ENCODE measurements at places on chromosomes 7 and 10. TPM values are rescaled to one million over a fixed set of nuclear protein-coding genes. Genes with fewer than 3 reads are reported as not detected.

The SEC61G gene
- 294 TPM for total RNA-seq

The SLC13A1 gene
- total RNA-seq, result not detected

The TAS2R41 gene
- not detected for total RNA-seq

The COL26A1 gene
- 0.30 TPM for total RNA-seq

The LAMB1 gene
- total RNA-seq, result 221 TPM

The NKX6-2 gene
- total RNA-seq, result not detected

The LRRD1 gene
- 0.73 TPM for total RNA-seq

The RAMP3 gene
- 68.5 TPM for total RNA-seq

The ASB4 gene
- total RNA-seq, result not detected

The SLC25A40 gene
- total RNA-seq, result 3.2 TPM

- no peaks in the 10 kb centered on the region for H3K36me3 ChIP-seq
- no peaks in the 10 kb centered on the region for H3K27me3 ChIP-seq
- peak overlapping the region; percentile 62 for H3K4me3 ChIP-seq
- H3K27ac ChIP-seq, result peak overlapping the region; percentile 47
Measured at GRCh38 chr7:29193316-29194205, 1.0 kb upstream of the CHN2 start.

GRCh38 chr7:118306771-118307170, 82.3 kb downstream of the ANKRD7 start:
- H3K27ac ChIP-seq, result no peak overlapping the region
- no peaks in the 10 kb centered on the region for H3K27me3 ChIP-seq
- no peak for DNase-seq
- no peak overlapping the region for H3K4me3 ChIP-seq

- no peak for DNase-seq
- no peaks in the 10 kb centered on the region for H3K4me1 ChIP-seq
- H3K27me3 ChIP-seq, result no peaks in the 10 kb centered on the region
- H3K27ac ChIP-seq, result no peak overlapping the region
Measured at GRCh38 chr10:58517081-58517480, 4.4 kb downstream of the BICC1 start.

DNA sequence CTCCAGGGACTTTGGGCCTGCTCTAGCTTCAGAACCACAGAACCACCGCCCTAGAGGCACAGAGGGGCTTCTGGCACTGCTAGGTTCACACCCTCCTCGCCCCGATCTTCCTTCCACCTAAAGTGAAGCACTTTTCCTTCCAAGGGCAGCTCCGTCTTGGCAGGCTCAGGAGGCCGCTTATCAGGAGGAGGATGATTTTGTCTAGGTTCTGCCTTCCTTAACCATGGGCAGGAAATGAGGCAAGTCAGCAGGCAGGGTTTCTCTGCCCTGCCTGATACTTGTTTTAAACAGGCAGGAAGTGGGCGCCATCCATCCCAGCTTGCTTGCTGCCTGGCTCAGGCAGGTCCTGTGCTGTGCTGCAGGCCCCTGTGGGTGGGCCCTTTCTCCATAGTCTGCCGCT, 8.3 kb upstream of the ATP6V0E2 start:
- H3K27me3 ChIP-seq, result no peaks in the 10 kb centered on the region
- no peaks in the 10 kb centered on the region for H3K4me1 ChIP-seq
- H3K36me3 ChIP-seq, result no peaks in the 10 kb centered on the region
- no peak overlapping the region for H3K4me3 ChIP-seq

DNA sequence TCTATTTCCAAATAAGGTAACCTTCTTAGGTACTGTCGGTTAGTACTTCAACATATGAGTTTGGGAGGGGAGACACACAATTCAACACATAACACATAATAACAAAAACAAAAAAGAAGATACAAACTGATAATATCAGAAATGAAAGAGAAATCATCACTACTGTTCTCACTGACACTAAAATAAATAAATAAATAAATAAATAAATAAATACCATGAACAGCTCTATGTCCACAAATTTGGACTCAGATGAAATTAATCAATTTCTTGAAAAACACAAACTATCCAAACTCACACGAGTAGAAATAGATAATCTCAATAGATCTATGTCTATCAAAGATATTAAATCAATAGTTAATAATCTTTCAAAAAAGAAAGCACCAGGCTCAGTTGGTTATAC, 24.5 kb upstream of the SAMD9L start:
- no peak for DNase-seq
- H3K36me3 ChIP-seq, result no peaks in the 10 kb centered on the region
- no peak overlapping the region for H3K4me3 ChIP-seq
- no peaks in the 10 kb centered on the region for H3K27me3 ChIP-seq

GRCh38 chr7:44681645-44682044, 67.0 kb upstream of the ZMIZ2 start:
- no peak overlapping the region for H3K4me3 ChIP-seq
- DNase-seq, result no peak
- H3K27me3 ChIP-seq, result no peaks in the 10 kb centered on the region
- H3K27ac ChIP-seq, result no peak overlapping the region
- H3K4me1 ChIP-seq, result no peaks in the 10 kb centered on the region

- H3K4me3 ChIP-seq, result no peak overlapping the region
- H3K4me1 ChIP-seq, result no peaks in the 10 kb centered on the region
- no peaks in the 10 kb centered on the region for H3K27me3 ChIP-seq
- no peak overlapping the region for H3K27ac ChIP-seq
- no peak for DNase-seq
- H3K36me3 ChIP-seq, result no peaks in the 10 kb centered on the region
Measured at GRCh38 chr7:77985974-77986339, 187.4 kb downstream of the PHTF2 start.

DNA sequence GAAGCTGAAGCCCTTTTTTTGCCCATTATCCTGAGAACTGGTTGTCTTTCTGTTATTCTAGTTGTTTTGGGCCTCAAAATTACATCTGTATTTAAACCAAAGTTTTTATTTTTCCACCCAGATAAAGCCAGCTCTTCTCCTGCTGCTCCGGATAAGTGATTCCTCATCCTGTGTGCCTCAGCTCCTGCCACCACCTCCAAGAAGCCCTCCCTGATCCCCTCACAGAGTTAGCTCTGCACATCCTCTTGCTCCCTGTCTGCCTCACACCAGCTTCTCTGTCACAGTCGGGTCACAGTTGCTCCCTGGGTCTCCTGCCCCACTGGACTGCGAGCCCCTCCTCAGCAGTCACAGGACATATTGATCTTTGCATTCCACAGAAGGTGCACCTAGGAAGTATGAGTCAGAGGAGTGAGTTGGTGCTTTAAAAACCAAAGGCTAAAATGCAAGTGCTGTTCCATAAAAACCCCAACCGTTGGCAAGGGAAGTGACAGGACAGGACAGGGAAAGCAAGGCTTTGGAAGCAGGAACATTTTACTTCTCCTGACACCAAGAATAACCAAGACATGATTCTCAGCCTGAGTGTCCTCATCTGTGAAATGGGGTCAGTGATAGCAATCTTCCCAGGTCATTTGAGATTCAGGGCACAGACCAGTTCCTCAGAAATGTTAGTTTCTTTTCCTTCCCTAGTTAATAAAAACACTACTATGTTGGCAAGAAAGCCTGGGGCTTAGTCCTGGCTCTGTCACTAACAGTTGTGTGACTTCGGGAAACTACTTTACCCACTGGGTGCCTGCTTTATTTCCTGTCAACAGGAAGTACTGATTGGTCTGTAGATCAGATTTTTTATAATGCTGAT, 36.5 kb upstream of the EEPD1 start:
- H3K27ac ChIP-seq, result peak overlapping the region; percentile 57
- no peak overlapping the region for H3K4me3 ChIP-seq
- no peaks in the 10 kb centered on the region for H3K36me3 ChIP-seq
- no peak for DNase-seq
- H3K4me1 ChIP-seq, result no peaks in the 10 kb centered on the region

- H3K27ac ChIP-seq, result no peak overlapping the region
- H3K27me3 ChIP-seq, result no peaks in the 10 kb centered on the region
- DNase-seq, result no peak
- no peaks in the 10 kb centered on the region for H3K4me1 ChIP-seq
- H3K36me3 ChIP-seq, result no peaks in the 10 kb centered on the region
Measured at GRCh38 chr7:142152076-142152475, 40.6 kb downstream of the MGAM2 start.

DNA sequence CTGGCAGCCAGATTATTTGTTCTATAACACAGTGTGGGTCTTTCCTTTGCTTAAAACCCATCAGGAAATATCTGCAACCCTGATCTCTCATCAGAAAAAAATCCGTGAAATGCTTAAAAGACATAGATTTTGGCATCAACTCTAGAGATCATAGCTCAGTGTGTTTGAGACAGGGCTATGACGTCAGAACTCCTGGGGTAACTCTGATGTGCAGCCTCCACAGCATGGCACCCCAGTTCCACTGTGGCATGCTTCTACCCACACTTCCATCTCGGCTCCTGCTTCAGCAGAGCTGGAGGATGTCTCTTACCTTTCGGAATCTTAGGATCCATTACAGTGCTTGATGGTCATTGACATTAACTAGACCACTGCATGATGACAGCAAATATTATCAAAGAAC, 205.7 kb downstream of the LHFPL3 start:
- no peaks in the 10 kb centered on the region for H3K4me1 ChIP-seq
- no peaks in the 10 kb centered on the region for H3K27me3 ChIP-seq
- no peak for DNase-seq
- H3K4me3 ChIP-seq, result no peak overlapping the region
- no peaks in the 10 kb centered on the region for H3K36me3 ChIP-seq
- H3K27ac ChIP-seq, result no peak overlapping the region

- no peaks in the 10 kb centered on the region for H3K27me3 ChIP-seq
- H3K27ac ChIP-seq, result no peak overlapping the region
- no peak for DNase-seq
- H3K4me1 ChIP-seq, result no peaks in the 10 kb centered on the region
- no peaks in the 10 kb centered on the region for H3K36me3 ChIP-seq
Measured at GRCh38 chr7:27339478-27339877, 96.9 kb downstream of the EVX1 start.

- no peak for DNase-seq
- no peak overlapping the region for H3K27ac ChIP-seq
- no peaks in the 10 kb centered on the region for H3K4me1 ChIP-seq
- no peaks in the 10 kb centered on the region for H3K36me3 ChIP-seq
Measured at GRCh38 chr7:152969839-152970238, 210.3 kb downstream of the ACTR3B start.

GRCh38 chr7:101342892-101343291, 19.8 kb upstream of the COL26A1 start:
- H3K4me1 ChIP-seq, result no peaks in the 10 kb centered on the region
- no peak for DNase-seq
- H3K36me3 ChIP-seq, result no peaks in the 10 kb centered on the region

GRCh38 chr7:29239638-29240037, 45.1 kb downstream of the CHN2 start:
- H3K4me3 ChIP-seq, result no peak overlapping the region
- no peaks in the 10 kb centered on the region for H3K4me1 ChIP-seq
- H3K27me3 ChIP-seq, result no peaks in the 10 kb centered on the region
- no peak for DNase-seq
- H3K27ac ChIP-seq, result no peak overlapping the region

- H3K4me3 ChIP-seq, result no peak overlapping the region
- no peak overlapping the region for H3K27ac ChIP-seq
- DNase-seq, result peak; percentile 35
- no peaks in the 10 kb centered on the region for H3K27me3 ChIP-seq
- peaks cover 7% of the 10 kb centered on the region for H3K4me1 ChIP-seq
Measured at GRCh38 chr7:150942001-150942590, 36.0 kb downstream of the KCNH2 start.

GRCh38 chr7:36781011-36781738, 56.9 kb upstream of the AOAH start:
- no peaks in the 10 kb centered on the region for H3K36me3 ChIP-seq
- no peak for DNase-seq
- no peak overlapping the region for H3K27ac ChIP-seq
- no peaks in the 10 kb centered on the region for H3K27me3 ChIP-seq

- no peaks in the 10 kb centered on the region for H3K4me1 ChIP-seq
- H3K27ac ChIP-seq, result no peak overlapping the region
- H3K4me3 ChIP-seq, result no peak overlapping the region
- no peaks in the 10 kb centered on the region for H3K36me3 ChIP-seq
- no peaks in the 10 kb centered on the region for H3K27me3 ChIP-seq
Measured at GRCh38 chr10:51266496-51266895, 192.2 kb downstream of the PRKG1 start.

GRCh38 chr10:103458720-103459119, at the start of gene CALHM1:
Gene CALHM1 (minus strand): TSS chr10:103458900. CDS start chr10:103458751, 149 bp downstream.
- H3K4me3 ChIP-seq, result no peak within 1 kb of the TSS
- no peaks in the 10 kb centered on the region for H3K4me1 ChIP-seq
- no peak for DNase-seq
- H3K36me3 ChIP-seq, result no peaks in the 10 kb centered on the region
- H3K27ac ChIP-seq, result no peak within 1 kb of the TSS

DNA sequence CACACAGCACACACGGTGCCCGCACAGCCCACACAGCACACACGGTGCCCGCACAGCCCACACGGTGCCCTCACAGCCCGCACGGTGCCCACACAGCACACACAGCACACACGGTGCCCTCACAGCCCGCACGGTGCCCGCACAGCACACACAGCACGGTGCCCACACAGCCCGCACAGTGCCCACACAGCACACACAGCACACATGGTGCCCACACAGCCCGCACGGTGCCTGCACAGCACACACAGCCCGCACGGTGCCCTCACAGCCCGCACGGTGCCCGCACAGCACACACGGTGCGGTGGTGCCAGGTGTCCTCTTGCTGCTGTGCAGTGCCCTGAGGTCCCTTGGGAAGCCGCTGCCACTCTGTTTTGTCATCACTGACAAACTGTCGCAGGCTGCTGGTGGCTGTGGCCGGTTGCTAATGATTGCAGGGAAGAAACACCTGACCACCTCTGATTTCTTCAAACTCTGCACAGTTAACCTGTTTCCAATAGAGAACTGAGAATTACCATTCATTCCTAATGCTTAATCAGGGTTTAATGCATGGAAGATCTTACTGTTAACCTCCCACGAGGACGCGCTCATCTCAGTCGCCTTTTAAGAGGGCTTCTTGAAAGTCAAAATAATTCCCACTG, 66.9 kb downstream of the GLRX3 start:
- H3K4me3 ChIP-seq, result no peak overlapping the region
- no peak for DNase-seq
- no peak overlapping the region for H3K27ac ChIP-seq
- H3K4me1 ChIP-seq, result no peaks in the 10 kb centered on the region
- H3K36me3 ChIP-seq, result no peaks in the 10 kb centered on the region

DNA sequence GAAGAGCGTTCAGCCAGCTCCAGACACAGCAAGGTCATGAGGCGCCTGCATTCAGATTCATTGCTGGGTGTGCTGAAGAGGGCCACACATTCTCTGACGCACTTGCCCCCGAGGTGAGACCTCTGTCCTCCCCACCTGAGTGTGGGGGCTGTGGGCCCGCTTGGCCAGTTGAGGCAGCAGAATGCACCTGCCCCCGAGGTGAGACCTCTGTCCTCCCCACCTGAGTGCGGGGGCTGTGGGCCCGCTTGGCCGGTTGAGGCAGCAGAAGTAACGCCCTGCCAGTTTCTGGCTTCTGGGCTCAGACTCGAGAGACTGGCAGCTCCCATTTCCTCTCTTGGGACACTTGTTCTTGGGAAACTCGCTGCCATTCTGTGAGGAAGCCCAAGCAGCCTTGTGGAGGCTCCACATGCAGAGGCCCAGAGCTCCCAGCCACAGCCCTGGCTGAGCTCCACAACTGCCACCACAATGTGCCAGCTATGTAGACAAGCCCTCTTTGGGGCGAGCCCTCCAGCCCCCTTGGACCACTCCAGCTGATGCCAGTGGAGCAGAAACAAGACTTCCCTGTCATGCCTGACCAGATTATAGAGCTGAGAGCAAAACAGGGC, 434.0 kb downstream of the DNAJB6 start:
- no peaks in the 10 kb centered on the region for H3K4me1 ChIP-seq
- H3K27ac ChIP-seq, result no peak overlapping the region
- no peaks in the 10 kb centered on the region for H3K36me3 ChIP-seq
- no peaks in the 10 kb centered on the region for H3K27me3 ChIP-seq
